ENCODE measurements at places on chromosomes 11 and 22.

DNA sequence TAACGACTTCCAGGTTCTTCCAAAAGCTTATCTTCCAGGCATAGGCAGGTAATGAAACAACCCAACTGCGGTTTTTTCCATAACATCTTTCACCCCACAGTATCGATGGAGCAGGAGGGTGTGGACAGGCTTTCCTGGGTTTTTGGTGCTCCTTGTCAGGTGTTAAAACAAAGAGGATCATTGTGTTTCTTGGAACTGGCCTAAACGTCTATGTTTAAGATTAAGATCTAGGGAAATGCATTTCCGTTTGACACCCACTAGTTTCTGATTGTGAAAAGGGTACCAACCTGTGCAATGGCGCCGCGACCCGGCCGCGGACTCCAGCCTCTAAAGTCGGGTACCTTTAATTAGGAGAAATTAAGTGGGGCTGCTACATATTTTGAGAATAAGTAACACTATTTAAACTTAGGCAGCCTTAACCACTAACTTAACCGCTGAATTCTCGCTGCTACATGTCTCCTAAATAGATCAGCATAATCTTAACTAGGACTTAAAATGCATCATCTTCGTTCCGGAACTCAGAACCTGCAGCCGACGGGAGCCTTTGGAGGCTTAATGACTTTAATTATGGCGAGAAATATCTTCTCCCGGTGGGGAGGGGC, 31.5 kb downstream of the C22orf31 start:
- no peak for DNase-seq

- DNase-seq = no peak
Observed at GRCh38 chr11:94725097-94725496, 43.1 kb upstream of the AMOTL1 start.

GRCh38 chr11:68216171-68216938, 3.3 kb upstream of the KMT5B start:
- no peak for DNase-seq

GRCh38 chr11:107018902-107019493, 722 bp upstream of the GUCY1A2 start:
- DNase-seq = no peak

DNA sequence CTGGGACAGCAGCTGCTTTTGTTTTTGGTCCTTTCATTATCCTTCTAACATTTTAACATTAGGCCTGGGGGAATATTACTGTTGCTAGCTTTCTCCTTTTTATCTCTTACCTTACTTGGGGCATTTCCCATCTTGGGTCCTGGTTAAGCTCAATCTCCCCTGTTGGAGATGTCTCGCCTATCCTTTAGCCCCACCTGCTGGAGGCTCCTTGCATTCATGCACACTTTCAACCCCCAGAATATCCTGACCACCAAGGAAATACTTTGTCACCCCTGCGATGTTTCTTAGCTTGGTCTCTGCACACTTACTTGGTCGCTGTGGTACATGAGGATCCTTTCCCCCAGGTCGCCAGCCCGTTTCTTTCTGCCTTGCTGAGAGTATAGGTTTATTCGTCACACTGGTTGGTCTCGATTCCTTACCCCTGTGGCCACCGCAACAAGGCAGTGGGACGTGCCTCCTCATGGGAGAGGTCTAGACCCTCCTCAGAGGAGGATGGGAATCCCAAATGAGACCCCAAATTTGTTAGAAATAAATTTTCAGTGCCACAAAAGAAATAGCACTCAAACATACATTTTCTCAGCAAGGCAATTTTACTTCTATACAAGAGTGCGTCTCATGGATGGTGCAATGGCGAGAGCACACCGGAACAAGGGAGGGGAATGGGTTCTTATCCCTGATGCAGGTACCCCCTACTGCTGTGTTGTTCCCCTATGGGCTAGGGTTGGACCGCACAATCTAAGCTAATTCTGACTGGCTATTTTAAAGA, 5.4 kb upstream of the TXN2 start:
- peak; percentile 68 for DNase-seq

DNA sequence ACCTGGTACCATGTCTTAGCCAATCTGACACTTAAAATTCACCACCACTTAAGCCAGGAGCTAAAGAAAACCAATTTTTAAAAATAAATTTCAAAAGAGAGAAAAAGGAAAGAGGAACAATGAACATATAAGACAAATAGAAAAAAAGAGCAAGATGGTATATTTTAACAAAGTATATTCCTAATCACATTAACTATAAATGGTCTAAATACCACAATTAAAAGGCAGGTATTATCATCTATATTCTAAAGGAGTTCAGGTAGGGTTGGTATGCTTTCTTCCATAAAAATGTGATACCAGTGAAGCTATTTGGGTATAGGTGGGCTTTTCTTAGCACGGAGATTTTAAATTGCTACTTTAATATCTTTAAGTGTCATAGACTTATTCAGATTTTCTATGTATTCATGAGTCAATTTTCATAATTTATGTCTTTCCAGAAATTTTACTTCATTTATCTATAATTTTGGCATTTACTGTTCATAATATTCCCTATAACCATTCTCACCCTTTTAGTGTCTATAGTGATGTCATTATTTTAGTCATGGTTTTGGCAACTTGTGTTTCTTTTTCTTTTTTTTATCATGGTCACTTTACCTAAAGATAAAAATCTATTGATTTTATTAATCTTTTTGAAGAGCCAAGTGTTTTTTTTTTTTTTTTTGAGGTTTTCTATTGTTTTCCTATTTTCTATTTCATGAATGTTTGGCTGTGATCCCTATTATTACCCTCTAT, 56.5 kb upstream of the IGLL5 start:
- DNase-seq = no peak

All from effector memory CD8-positive, alpha-beta T cell (primary cell).